Upper lobe of right lung (tissue), 1 donor: ENCODE measurements at places on chromosomes 11 and 22. TPM values are rescaled to one million over a fixed set of nuclear protein-coding genes. Genes with fewer than 3 reads are reported as not detected.
A peak's percentile ranks its signal among the peaks of the same experiment; 100 is the strongest.

DNA sequence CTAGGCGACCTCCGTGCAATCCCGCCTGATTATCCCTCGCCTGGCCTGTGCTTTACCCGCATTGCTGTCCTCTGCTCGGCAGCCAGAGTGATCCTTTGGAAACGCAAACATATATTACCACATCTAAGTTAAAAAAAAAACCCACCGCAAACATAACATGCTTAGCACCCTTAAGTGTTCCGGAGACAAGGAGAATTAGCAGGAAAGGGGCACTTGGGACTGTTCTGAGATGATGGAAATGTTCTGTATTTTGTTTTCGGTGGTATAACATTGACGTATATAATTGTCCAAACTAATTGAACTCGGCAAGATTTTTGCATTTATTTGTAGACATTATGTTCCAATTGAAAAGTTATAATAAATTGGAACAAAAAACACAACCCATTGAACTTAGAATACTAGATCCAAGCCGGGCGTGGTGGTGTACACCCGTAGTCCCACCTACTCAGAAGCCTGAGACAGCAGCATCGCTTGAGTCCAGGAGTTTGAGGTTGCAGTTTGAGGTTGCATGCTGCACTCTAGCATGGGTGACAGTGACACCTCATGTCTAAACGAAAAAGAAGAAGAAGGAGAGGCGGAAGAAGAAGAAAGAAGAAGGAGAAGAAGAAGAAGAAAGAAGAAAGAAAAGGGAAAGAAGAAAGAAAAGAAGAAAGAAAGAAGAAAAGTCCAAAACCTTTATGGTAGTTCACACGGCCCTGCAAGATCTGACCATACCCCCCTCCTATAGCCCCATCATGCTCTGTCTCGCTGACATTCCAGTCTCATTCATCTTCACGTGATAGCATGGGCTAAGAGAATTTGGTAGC lies 604 bp upstream of the POLR3H start:
- no peak for DNase-seq

DNA sequence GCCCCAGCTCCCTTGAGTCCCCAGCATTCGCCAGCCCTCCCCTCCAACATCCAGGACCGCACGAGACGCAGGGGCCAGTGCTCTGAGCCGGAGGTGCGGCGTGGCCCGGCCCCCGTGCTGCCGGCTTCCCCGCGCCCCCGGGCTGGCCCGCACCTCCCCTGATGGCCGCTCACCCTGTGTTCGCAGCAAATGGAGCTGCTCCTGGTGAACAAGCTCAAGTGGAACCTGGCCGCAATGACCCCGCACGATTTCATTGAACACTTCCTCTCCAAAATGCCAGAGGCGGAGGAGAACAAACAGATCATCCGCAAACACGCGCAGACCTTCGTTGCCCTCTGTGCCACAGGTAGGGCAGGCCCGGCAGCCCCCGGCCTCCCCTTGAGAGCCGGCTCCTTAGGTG lies 2.7 kb downstream of the CCND1 start:
- no peak for DNase-seq

DNA sequence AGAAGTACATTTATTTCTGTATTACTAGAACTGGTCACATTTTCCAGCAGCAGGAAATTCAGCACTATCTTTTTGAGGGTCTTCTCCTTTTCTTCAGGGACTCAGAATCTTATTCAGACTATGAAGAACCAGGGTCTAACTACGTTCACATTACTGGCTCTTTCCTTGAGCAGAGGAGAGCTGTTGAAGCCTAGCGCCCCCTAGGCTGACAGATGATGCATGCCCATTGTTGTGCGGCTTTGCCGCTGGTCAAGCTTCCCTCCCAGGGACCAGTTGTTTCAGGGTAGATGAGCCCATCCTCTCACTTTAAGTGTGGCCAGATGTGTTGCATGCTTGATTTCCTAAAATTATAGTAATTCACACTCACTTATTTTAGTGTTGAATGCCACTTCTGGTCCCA lies 168.2 kb upstream of the PDGFD start:
- DNase-seq = no peak

- no peak for DNase-seq
Observed at GRCh38 chr11:73291196-73291595, 16.9 kb upstream of the ARHGEF17 start.

Gene GRM5
- total RNA-seq = 0.06 TPM

GRCh38 chr11:114274637-114275036 lies 21.6 kb upstream of the NNMT start:
- no peak for DNase-seq

- peak; percentile 41 for DNase-seq
Observed at GRCh38 chr11:66665369-66665768, 12.3 kb downstream of the RBM4B start.

Gene ANKK1
- total RNA-seq = not detected

DNA sequence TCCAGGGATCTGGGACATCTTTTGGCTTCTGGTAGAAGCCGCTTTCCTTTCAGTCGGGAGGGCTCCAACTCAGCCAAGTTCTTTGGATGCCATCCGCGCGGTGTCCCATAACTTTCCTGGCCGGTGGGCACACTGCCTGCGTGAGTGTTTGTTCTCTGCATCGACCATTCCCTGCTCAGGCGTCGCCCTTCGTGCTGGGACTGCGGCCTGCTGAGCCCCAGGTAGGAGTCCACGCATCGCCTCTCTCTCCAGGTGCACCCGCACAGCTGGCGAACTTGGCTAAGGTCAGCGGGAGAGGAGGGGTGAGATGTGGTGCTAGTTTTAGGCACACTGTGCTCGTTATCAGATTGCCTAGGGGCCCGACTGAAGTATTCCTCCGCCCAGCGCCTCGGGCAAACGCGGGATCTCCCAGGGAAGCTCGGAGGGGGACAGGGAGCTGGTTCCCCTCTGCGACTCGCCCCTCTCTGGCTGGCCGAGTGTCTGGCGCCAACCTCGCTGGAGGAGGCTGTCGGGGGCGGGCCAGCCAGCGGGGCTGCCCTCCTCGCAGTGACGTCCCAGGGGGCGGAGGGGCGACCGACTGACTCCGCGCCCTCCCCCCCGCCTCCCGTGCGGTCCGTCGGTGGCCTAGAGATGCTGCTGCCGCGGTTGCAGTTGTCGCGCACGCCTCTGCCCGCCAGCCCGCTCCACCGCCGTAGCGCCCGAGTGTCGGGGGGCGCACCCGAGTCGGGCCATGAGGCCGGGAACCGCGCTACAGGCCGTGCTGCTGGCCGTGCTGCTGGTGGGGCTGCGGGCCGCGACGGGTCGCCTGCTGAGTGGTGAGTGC lies at the start of gene LAYN:
LAYN (plus strand) TSS at position 607 of the 823 bp plus-strand sequence; CDS start at position 731, 124 bp downstream.
- peak; percentile 74 for DNase-seq

DNA sequence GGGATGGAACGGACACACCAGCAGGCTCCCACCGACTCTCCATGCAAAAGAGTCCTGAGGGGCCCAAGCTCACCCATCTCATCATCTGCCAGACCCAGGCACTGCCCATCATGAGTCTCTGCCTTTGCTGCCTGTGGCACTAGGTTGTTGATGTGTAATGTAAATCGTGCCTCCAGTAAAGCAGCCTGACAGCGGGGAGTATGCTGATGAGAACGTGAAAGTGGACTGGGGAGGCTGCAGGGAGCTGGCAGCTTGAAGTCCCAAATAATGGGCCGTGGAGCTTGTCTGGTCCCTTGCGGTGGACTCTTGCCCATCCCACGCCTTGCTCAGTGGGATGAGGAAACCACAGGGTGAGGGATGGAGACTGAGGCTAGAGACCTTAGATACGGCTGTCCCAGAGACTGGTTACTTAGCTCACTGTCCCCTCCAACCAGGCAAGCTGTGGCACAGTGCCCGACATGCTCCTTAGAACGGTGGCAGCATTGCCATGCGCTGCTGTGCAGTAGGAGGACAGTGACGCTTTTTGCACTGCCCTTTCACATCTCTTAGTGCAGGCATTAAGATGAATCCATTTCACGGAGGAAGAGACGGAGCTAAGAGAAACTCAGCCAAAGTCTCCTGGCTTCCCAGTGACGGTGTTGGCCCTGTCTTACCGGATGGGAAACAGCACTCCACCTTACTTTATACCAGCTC lies 39.6 kb upstream of the PLET1 start:
- no peak for DNase-seq
